ENCODE measurements at places on chromosomes 5 and 9.

DNA sequence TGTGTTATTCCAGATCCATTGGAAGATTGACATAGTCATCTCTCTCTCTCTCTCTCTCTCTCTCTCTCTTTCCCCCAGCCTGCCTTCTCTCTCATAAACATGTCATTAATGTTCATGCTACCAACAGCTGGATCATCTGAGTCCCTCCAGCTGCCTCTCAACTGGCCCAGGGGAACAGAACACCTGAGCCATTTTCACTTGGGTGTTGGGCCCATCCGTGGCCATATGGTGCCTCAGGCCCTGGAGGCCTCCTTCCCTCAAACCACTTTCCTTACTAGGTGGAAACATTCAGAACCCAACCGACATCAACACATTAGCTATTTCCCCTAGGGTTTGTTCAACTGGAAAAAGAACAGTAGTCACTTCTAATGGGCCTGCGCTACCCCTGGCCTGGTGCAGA, 196.2 kb downstream of the FRMD3 start:
- no peak for DNase-seq

- no peak for DNase-seq
These were observed 40.5 kb downstream of the OLFM1 start for GRCh38 chr9:135127718-135128670.

GRCh38 chr9:68538200-68538599, 2.5 kb downstream of the TMEM252 start:
- no peak for DNase-seq

DNA sequence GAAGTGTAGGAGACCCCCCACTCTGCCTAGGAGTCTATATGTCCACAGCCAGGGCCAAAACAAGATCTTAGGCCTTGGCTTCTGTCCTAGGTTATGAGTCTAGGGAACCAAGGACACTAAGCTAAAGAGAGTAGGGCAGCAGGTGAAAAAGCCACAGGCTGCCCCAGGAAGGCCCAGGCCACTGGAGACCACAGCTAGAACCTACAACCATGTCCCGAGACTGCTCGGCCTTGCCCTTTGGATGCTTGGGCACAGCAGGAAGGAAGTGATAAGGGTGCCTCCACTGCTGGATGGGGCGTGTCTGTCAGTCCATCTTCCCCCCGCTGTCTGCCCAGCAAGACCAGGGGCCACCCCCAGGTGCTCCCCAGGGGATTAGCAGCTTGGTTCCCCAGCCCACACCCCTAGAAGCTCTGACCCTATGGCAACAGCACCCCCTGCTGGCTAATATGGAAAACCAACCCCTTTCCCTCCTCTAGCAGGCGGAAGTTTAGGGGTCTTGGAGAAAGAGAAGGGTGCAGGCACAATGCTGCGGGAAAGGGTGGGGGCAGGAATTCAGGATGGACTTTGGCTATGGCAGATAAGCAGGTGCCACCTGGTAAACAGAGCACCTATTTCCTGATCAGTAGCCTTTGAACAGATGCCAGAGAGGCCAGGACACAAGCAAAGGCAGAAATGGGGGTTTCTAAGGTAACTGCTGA, 10.5 kb upstream of the IRF1 start:
- peak; percentile 21 for DNase-seq

- peak; percentile 40 for DNase-seq
These were observed 96.5 kb downstream of the ARHGAP26 start for GRCh38 chr5:142866563-142867275.

DNA sequence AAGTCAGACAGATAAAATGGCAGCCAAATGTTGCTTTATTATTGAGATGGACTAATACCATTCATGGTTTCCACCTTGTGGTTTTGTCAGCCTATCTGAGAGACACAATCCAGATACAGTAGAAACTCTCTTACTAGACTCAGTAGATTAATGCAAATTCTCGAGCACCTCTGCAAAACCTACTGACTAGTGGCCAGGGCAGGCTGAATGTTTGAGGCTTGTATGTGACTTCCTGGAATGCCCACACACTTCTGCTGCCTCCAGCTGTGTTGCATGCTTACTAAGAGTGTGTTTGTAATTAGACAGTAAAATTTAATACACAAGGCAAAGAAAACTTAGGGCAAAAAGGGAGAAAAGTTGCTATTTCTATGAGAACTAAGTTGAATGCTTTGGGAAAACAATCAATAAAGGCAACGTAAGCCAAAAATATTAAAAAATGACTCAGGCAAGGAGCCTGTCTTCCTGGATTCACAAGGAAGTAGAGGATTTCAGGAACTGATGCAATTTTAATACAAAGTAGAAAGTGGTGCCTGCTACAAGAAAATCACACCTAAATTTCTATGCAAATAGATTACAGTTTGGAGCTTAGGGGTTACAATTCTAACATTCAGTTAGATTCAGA, 30.2 kb upstream of the CCNG1 start:
- peak; percentile 25 for DNase-seq

DNA sequence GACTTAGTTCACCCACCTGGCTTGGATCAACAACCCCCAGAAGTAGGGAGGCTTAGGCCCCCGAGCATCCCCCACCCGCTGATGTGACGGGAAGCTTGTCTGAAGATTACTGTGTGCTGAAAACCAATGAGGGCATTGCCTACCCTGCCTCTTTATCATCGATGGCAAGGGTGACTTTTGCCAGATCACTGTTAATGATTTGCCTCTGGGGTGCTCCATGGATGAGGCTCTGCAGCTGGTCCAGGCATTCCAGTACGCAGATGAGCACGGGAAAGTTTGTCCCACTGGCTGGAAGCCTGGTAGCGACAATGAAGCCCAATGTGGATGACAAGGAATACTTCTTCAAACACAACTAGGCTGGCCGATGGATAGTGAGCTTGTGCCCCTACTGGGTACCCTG, 22.0 kb downstream of the RUFY1 start:
- no peak for DNase-seq

DNA sequence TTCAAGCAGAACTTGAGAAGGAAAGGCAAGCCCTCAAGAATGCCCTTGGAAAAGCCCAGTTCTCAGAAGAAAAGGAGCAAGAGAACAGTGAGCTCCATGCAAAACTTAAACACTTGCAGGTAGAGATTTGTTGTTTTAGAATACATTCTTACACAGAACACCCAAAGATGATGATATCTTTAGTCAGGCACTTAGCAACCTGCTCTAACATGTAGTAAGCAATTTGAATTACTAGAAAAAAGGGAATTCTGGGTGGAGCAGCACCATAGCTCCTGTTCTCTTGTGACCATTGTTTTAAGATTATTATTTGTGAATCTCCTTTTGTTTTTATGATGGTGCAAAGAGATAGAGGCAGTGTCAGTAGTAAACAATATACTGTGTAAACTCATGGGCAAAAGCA, 63.1 kb downstream of the RAB14 start:
- DNase-seq, result no peak

GRCh38 chr5:131226899-131227298, 37.0 kb upstream of the CDC42SE2 start:
- DNase-seq, result no peak

DNA sequence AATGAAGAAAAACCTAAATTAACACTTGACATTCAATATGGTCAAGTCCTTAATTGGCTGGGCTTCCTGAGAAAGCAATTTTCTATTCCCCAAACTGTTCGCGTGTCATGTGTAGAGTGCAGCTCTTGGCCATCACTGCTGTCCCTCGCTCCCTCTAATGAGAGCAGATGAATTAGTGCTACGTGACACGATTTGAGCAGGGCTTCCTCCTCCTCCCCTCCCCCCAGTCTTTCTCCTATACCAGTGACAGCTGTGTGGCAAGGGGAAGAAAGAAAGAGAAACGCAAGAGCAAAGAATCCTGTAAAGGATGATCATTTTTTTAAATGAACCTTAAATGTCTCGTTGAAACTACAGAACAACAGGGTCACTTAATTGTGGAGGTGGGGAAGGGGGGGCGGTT, 159.6 kb downstream of the BNC2 start:
- no peak for DNase-seq

DNA sequence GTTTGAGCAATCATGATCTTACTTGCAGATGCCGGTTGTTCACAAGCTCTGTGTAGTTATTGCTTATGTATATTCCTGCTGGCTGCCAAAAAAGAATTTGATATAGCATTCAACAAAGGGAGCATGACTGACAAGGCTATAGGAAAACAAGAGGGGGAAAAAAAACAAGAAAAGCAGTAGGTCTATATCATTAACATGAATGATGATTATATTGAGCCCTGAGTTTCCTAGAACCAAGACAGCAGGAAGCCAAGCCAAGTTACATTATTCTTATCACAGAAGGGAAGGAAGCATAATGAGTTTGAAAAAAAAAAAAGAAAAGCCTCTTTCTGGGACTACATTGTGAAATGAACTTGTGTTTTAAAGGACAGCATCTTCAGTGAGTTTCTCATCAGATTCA, 41.0 kb downstream of the TSTD2 start:
- no peak for DNase-seq

- DNase-seq, result no peak
These were observed 29.4 kb downstream of the RAD23B start for GRCh38 chr9:107312376-107313050.

GRCh38 chr5:141668601-141669265, 13.3 kb downstream of the ARAP3 start:
- DNase-seq, result peak; percentile 10

GRCh38 chr5:114448481-114448880, 86.6 kb downstream of the KCNN2 start:
- DNase-seq, result no peak

GRCh38 chr5:75260708-75261107, 24.0 kb upstream of the ANKRD31 start:
- DNase-seq, result no peak

- DNase-seq, result peak; percentile 50
These were observed 181.1 kb upstream of the MEF2C start for GRCh38 chr5:89064054-89064453.

DNA sequence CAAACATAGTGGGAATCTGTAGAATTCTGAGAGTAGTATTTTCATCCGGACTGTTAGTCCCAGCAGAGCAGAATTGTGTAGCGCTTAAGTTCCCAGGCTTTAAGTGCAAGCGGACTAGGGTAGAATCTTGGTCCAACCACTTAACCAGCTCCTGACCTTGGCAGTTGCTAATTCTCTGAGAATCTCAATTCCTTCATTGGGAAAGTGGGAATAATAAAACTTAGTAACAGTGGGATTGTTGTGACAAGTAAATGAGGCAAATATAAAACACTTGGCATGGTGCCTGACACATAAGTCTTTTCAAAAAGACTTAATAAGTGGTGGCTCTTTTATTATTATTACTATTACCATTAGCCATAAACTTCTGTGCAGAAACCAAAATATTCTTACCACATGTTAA, 8.4 kb upstream of the SLC1A3 start:
- no peak for DNase-seq

DNA sequence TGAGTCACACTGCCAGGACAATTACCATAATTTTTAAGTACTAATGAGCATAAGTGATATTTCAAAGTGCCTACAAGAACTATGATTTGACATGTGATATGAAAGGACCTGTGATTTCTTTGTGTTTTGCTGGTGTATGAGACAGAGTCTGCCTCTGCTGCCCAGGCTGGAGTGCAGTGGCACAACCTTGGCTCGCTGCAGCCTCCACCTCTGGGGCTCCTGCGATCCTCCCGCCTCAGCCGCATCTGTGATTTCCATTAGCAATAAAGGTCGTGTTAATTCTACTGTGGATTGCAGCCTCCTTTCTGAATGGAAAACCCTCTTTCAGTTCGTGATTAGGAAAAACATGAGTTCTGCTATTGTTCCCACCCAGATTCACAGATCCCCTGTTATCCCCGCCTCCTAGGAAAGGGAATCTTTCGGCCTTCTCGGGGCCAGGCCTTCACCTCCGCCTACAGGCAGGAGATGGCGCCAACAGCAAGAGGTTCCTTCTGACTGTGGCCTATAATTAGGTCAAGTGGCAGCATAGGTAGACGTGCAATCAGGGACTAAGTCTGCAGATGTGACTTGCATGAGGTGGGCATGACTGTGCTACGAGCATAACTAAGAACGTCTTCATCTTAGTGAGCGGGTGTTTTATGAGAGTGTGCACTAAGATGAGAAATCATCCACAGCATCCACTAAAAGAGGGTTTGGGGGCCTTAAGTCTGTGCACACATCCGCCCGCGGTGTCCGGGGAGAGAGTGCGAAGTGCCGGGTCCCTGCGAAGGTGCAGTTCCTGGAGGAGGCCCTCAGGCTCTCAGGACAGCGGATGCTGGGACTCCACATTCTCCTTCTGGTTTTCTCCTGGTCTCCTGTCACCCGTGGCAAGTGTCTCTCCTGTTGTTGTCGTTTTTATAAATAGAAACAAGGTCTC, 23.1 kb downstream of the TRIM7 start:
- no peak for DNase-seq

DNA sequence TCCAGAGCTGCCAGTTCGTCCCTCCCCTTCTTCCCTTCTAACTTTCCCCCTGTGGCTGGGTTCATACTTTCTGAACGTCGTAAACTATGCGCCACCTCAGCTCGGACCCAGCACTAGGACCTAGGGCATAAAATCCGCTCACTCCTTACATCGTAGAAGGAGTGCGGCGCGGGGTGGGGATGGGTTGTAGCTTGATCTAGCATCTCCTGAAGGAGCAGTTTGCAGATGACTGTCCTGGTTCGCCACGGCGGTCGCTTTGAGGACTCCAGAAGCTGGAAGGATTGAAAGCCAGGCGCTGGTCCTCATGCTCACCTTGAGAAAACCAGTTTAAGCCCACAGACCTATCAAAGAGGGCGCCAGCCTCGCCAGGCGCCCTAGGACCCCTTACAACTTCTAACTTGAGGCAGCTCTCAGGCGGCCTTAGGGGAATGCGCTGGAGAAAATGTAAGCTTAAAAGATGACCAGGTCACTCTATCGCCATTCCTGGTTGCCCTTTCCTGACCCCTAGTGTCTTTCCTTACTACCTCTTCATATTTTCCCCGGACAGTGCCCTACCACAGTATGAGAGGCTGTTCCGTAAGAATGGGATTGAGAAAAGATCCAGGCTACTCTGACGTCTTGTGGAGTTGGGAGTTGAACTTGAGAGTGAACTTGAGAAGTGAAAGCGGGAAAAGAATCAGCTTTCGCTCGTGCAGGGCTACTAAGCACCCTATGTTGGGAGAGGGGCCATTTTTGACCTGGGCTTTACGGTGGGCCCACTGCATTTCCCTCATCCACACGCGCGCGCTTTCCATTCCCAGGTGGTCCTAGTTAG, 2.8 kb downstream of the RORB start:
- DNase-seq, result no peak

Measured in fibroblast of skin of left quadriceps (primary cell).